ENCODE measurements at places on chromosomes 3 and 15. TPM values are rescaled to one million over a fixed set of nuclear protein-coding genes. Genes with fewer than 3 reads are reported as not detected.

- H3K36me3 ChIP-seq = no peaks in the 10 kb centered on the region
- H3K27me3 ChIP-seq = no peaks in the 10 kb centered on the region
- H3K4me3 ChIP-seq = no peak overlapping the region
- DNase-seq = no peak
Observed at GRCh38 chr3:81041331-81041730, 720.1 kb downstream of the GBE1 start.

- no peak overlapping the region for H3K4me3 ChIP-seq
- no peaks in the 10 kb centered on the region for H3K36me3 ChIP-seq
- no peaks in the 10 kb centered on the region for H3K4me1 ChIP-seq
Observed at GRCh38 chr3:155957412-155957880, 87.0 kb downstream of the GMPS start.

- no peak for DNase-seq
- no peak overlapping the region for H3K4me3 ChIP-seq
- no peaks in the 10 kb centered on the region for H3K36me3 ChIP-seq
- H3K4me1 ChIP-seq = peaks cover 11% of the 10 kb centered on the region
Observed at GRCh38 chr3:116111765-116112164, 333.5 kb downstream of the LSAMP start.

GRCh38 chr3:157104928-157105652 lies 54.9 kb downstream of the CCNL1 start:
- no peaks in the 10 kb centered on the region for H3K36me3 ChIP-seq
- H3K27me3 ChIP-seq = no peaks in the 10 kb centered on the region
- peak; percentile 93 for DNase-seq
- H3K4me3 ChIP-seq = no peak overlapping the region
- H3K27ac ChIP-seq = no peak overlapping the region
- H3K4me1 ChIP-seq = peaks cover 9% of the 10 kb centered on the region

DNA sequence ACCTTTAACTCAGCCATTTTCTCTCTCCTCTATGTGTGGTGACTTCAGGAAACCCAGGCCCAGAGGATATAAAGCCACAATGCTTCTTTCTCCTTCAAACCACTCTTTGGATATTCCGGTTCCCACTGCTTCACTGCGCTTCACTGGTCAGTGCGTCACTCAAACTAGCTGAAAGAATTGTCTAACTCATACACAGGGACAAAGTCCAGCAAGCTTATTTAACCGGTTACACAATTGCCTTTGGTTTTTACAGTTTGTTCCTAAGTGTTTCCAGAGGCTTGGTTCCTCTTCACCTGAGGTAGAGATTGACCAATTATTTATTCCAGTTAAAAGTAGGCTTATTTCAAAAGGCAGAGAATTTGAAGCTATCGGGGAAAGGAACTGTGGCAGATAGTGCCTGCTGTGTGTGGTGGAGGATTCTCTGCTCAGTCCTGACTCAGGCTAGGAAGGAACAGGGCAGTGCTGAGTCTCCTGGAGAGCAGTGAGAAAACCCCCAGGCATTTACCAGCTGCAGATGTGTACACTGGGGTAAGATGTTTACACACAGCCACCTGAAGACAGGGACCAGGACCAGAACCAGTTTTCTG lies at the start of gene HGD:
TSS of gene HGD (minus strand) at position 145 of the 587 bp plus-strand sequence. CDS start at position 17, 128 bp downstream.
- H3K27ac ChIP-seq = peak within 1 kb of the TSS; percentile 82
- no peaks in the 10 kb centered on the region for H3K27me3 ChIP-seq
- DNase-seq = no peak
- H3K36me3 ChIP-seq = no peaks in the 10 kb centered on the region
- no peak within 1 kb of the TSS for H3K4me3 ChIP-seq

DNA sequence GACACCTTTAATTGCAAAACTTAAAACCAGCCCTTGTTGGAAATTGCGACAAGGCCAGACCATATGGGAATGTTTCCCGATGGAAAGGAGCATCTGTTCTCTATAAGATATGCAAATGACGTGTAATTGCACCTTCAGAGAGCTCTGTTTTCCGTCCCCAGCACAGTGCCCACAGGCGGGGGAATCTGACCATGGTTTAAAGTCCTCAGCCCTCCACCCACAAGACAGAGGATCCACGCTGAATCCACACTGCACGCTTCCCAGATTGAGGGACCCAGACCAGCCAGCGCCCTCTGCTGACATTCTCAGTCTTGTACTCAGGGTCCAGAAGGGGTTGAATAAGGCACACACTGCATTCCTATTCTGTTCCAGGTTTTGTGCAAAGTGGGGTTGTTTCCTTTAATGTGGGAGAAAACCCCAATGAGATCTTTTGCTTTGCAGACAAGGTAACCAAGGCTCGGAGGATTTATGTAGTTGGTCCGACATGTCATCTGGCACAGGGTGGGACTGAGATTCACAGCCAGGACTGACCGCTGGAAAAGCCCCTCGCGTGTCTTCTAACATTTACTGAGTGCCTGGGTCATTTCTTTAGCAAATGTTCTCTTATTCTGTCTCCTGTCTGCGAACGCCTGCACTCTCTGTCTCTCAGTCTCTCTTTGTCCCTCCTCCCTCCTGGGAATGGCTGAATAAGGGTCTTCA lies 36.8 kb upstream of the KLHL25 start:
- peak; percentile 79 for DNase-seq
- H3K27me3 ChIP-seq = no peaks in the 10 kb centered on the region
- no peak overlapping the region for H3K4me3 ChIP-seq

GRCh38 chr3:61448378-61448777 lies 113.0 kb upstream of the PTPRG start:
- H3K4me1 ChIP-seq = no peaks in the 10 kb centered on the region
- no peaks in the 10 kb centered on the region for H3K27me3 ChIP-seq
- H3K4me3 ChIP-seq = no peak overlapping the region
- DNase-seq = no peak
- H3K36me3 ChIP-seq = no peaks in the 10 kb centered on the region

GRCh38 chr3:176611703-176612102 lies 585.6 kb downstream of the TBL1XR1 start:
- no peaks in the 10 kb centered on the region for H3K27me3 ChIP-seq
- H3K27ac ChIP-seq = no peak overlapping the region
- H3K4me3 ChIP-seq = no peak overlapping the region
- H3K36me3 ChIP-seq = no peaks in the 10 kb centered on the region
- no peaks in the 10 kb centered on the region for H3K4me1 ChIP-seq

GRCh38 chr15:75193976-75194375 lies 7.7 kb upstream of the C15orf39 start:
- H3K4me3 ChIP-seq = no peak overlapping the region
- no peak for DNase-seq
- no peak overlapping the region for H3K27ac ChIP-seq
- H3K27me3 ChIP-seq = no peaks in the 10 kb centered on the region
- H3K36me3 ChIP-seq = no peaks in the 10 kb centered on the region

DNA sequence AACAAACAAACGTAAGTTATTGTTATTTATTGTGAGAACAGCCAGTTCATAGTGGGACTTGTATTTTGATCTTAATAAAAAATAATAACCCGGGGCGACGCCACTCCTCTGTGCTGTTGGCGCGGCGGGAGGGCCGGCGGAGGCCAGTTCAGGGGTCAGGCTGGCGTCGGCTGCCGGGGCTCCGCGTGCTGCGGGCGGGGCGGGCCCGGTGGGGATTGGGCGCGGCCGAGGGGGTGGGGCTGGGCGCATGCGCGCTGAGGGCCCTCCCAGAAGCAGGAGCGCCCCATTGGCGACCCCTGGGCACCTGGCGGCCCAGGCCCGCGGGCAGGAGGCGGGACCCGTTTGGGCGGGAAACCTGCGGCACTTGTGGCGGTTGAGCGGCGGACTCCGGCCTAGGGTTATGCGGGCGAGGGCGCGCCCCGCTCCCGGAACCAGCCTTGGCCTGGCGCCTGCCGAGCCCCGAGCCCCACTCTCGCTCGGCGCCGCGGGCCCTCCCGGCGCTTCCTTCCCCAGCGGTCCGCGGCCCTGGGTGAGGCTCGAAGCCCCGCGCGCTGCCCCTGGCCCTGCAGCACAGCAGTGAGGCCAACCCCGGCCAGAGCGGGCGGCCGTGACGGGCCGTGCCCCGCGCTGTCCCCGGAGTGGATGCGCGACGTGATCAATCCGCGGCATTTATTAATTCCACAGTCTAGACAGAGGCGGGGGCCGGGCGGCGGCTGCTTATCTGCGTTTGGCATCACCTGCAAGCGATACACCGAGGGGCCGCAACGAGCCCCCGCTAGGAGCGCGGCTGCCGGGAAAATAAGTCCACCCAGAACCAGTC lies 6.0 kb downstream of the ISL2 start:
- H3K36me3 ChIP-seq = no peaks in the 10 kb centered on the region
- H3K27ac ChIP-seq = no peak overlapping the region
- H3K4me1 ChIP-seq = peaks cover 48% of the 10 kb centered on the region
- H3K4me3 ChIP-seq = peak overlapping the region; percentile 50

DNA sequence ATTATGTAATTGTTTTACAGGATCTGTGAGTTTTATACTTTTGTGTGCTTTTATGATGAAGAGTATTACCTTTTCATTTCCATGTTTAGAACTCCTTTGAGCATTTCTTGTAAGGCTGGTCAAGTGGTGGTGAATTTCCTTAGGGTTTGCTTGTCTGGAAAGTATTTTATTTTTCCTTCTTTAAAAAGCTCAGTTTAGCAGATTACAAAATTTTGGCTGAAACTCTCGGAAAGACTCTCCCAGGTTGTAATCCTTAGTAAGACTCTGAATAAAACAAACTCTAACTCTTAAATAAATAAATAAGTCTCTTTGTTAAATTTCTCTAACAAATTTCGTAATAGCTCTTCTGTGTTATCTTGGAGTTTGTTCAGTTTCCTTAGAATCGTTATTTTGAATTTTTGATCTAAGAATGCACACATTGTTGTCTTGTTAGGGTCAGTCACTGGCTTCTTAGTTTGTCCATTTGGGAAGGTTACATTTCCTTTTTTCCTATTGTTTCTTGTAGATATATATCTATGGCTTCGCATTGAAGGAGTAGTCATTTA lies 14.7 kb upstream of the ACOX2 start:
- DNase-seq = no peak
- H3K27ac ChIP-seq = no peak overlapping the region
- H3K4me3 ChIP-seq = no peak overlapping the region
- no peaks in the 10 kb centered on the region for H3K4me1 ChIP-seq

GRCh38 chr3:172519740-172520139 lies 3.5 kb downstream of the TNFSF10 start:
- H3K27me3 ChIP-seq = no peaks in the 10 kb centered on the region
- no peaks in the 10 kb centered on the region for H3K36me3 ChIP-seq
- H3K4me1 ChIP-seq = peaks cover 11% of the 10 kb centered on the region
- no peak overlapping the region for H3K27ac ChIP-seq

DNA sequence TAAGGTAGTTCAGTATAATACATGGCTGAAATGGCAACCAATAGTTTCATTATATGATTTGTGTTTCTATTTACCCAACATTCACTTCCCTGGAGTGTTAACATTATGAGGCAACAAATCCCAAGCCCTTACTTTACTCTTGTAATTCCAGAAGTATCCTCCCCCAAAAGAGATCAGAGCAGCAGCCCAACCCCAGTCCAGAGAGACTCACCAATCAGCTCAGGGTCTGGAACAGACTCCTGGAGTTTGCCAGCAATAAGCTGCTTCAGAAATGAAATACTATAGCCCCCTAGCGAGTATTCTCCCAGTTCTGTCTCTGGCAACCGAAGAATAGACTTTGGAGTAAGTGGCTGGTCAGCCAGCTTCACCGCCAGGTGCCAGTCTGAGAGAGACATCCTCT lies 2.5 kb downstream of the UBL7 start:
- no peak for DNase-seq
- no peak overlapping the region for H3K27ac ChIP-seq
- peaks cover 15% of the 10 kb centered on the region for H3K4me1 ChIP-seq

DNA sequence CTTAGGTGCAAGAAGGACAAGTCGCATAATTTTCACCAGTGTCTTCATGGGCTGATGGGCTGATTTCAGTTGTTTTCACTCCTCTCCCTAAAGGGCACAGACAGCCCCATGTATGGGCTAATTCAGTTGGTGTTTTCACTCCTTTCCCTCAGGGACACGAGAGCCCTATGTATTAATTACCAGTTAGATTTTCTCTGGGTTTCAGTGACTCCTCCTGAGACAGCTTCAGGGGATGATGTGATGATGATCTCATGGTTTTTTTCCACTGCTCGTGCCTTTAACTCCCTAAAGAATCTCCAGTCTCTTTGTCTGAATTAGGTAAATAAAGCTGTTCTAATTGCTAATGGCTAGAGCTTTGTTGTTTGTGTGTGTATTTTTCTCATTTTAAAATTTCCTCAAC lies 9.9 kb downstream of the RAMAC start:
- no peak for DNase-seq
- no peak overlapping the region for H3K27ac ChIP-seq
- no peak overlapping the region for H3K4me3 ChIP-seq
- H3K27me3 ChIP-seq = no peaks in the 10 kb centered on the region
- H3K36me3 ChIP-seq = no peaks in the 10 kb centered on the region

DNA sequence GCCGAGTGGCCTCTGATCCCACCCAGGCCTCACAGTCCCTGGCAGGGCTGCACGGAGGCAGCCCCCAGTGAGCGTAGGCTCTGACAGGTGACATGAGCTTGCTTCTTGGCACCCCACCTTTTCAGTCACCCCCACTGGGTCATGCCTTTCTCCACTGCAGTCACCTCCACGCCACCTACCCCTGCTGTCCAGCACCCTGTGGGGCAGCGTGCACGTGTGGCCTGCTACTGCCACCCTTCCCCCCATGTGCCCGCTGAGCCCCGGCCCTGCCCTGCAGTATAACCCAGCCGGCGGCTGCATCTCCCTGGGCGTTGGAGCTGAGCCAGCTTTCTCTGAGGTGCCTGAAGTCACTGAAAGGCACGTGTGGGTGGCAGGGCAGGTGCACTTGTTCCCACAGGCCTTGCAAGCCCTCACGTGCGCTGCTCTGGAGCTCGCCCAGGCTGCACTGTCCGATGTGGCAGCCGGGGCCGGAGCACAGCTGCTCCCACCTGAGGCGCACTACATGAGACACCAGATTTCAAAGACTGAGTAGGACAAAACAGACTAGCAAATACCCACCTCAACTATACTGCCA lies 65.6 kb downstream of the NIPA2 start:
- no peaks in the 10 kb centered on the region for H3K36me3 ChIP-seq
- no peak overlapping the region for H3K27ac ChIP-seq
- H3K27me3 ChIP-seq = no peaks in the 10 kb centered on the region
- DNase-seq = no peak
- H3K4me3 ChIP-seq = no peak overlapping the region

- DNase-seq = peak; percentile 14
- no peaks in the 10 kb centered on the region for H3K36me3 ChIP-seq
- no peaks in the 10 kb centered on the region for H3K27me3 ChIP-seq
- peaks cover 19% of the 10 kb centered on the region for H3K4me1 ChIP-seq
- H3K27ac ChIP-seq = no peak overlapping the region
- no peak overlapping the region for H3K4me3 ChIP-seq
Observed at GRCh38 chr3:178810181-178810580, 261.4 kb downstream of the ZMAT3 start.

Gene INKA1
- 4.0 TPM for total RNA-seq

Gene TUBGCP4
- 18.0 TPM for total RNA-seq

Gene SLC24A5
- total RNA-seq = not detected

Gene VGLL3
- total RNA-seq = 7.3 TPM

Gene SEC22C
- 48.3 TPM for total RNA-seq

Gene CPNE9
- 7.8 TPM for total RNA-seq

Gene HEG1
- total RNA-seq = 8.8 TPM

Gene ALS2CL
- total RNA-seq = 11.8 TPM

All from GM23338 (cell line).